RPMI7951 (cell line): ENCODE measurements at places on chromosomes 3 and 15. TPM values are rescaled to one million over a fixed set of nuclear protein-coding genes. Genes with fewer than 3 reads are reported as not detected.
A peak's percentile ranks its signal among the peaks of the same experiment; 100 is the strongest.

The AHSG gene
- not detected in 2 replicates for total RNA-seq

The SLC22A14 gene
- 0.12 and 0.20 TPM in 2 replicates for total RNA-seq

The CX3CR1 gene
- total RNA-seq, result under 0.01 TPM in 1 of 2 replicates, not detected in the other

The ASB14 gene
- not detected in 2 replicates for total RNA-seq

The RLBP1 gene
- total RNA-seq, result not detected in 2 replicates

The ALDH1A3 gene
- total RNA-seq, result 158 and 217 TPM in 2 replicates

The SLC28A2 gene
- total RNA-seq, result not detected in 2 replicates

The FBXO45 gene
- total RNA-seq, result 16.6 and 21.7 TPM in 2 replicates

The CKMT1B gene
- total RNA-seq, result not detected in 2 replicates

DNA sequence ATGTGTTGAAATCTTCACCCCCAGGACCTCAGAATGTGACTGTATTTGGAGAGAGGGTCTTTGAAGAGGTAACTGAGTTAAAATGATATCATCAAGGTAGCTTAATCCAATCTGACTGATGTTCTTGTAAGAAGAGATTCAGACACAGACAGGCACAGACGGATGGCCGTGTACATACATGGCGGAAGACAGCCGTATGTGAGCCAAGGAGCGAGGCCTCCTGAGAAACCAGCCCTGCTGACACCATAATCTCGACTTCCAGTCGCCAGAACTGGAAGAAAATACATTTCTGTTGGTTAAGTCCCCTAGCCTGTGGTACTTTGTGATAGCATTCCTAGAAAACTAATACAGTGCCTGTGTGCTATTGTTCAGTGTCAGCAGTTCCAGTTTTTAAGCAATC, 73.6 kb downstream of the APBA2 start:
- no peak for DNase-seq

DNA sequence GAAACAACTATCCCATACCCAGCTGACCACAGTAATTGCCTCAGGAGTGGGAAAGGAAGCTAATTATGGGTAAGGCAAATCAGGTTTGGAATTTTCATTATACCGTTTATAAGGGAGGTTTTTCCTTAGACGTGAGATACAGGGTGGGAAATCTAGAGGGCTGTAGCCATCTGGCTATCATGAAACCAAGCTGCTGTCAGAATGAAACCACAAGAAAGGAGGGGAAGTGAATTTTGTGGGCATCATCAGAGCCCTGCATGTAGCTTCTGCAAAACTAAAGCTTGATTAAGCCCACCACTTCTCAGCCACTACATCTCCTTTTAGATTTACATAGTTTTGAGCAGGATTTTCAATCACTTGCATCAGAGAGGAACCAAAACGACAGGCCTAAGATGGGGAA, 893.5 kb downstream of the TUSC7 start:
- no peak for DNase-seq

DNA sequence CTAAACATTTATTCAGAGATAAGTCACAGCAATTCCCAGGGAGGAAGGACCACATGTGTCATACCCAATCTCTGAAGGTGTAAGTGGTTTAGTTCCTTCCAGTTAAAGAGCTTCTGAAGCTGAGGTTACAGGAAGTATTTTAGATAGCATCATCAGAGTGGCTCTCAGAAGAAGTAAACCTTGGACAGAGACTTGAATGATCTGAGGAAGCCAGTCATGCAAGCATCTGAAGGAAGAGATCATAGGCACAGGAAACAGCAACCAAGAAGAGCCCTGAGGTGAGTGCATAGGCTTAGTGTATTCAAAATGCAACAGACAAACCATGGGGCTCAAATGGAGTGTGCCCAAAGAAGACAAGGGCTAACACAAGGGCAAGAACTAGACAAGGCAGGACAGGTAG, 210.3 kb downstream of the ULK4 start:
- DNase-seq, result no peak

DNA sequence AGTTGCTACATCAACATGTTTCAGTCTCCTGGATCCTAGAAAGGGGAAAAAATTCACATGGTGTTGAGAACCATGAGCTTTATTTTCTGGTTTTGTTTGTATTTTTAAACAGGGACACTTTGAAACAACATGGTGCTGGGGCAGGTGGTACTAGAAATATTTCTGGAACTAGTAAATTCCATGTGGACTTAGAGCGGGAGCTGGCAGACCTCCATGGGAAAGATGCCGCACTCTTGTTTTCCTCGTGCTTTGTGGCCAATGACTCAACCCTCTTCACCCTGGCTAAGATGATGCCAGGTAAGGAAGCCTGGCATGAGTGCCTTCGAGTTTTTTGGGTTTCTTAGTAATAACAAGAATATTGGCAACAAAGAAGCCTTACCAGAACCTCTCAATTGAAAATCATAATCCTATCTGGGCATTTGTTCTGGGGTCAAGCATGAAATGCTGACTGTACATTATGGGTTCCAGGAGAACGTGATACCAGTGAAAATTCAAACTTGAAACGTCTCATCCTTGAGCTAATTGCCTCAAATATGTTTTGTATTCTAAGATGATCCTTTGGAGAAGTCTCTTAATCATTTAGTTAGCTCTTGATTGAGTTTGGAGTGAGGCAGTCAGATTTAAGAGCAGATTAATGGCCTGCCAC, 7.9 kb downstream of the ALAS1 start:
- peak; percentile 51 for DNase-seq

- no peak for DNase-seq
Observed at GRCh38 chr3:73529308-73530021, 95.3 kb downstream of the PDZRN3 start.

GRCh38 chr15:25693321-25694238, 169.5 kb downstream of the ATP10A start:
- DNase-seq, result no peak

DNA sequence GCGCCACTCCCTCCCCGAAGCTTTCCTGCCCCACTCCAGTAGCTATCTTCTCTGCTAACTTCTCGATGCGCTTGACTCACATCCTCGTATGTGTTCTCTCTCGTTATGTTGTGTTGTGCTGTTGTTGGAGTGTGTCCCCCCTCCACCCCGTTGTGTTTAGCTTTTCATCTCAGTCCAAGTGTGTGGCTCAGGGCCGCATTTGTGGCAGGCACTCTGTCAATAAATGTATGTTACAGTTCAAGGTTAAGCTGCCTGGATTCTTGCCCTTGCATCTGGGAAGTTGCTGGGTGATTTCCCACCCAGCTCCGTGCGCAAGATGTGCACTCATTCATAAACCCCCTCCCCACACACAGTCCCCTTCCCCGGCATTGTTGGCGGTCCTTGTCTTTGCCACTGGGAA, 71.9 kb downstream of the PGPEP1L start:
- no peak for DNase-seq

GRCh38 chr3:185852635-185853034, 27.8 kb upstream of the IGF2BP2 start:
- no peak for DNase-seq

DNA sequence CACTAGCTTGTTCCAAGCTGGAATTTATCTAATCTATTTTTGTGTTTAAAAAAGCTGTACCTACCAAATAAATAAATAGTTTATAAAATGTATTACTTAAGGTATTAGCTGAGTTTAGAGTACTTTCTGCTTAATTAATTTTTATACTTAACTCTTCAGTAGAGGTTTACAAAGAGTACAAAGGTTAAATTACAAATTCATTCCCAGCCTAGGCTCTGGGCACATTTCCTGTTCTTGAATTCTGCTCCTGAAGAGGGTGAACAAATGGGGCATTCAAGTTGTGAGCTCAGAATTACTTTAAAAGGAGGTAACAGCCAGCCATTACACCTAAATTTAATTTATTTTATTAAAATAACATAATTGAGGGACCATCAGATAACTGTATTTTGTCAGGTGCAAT, 26.4 kb downstream of the MKRN2 start:
- DNase-seq, result no peak

- DNase-seq, result no peak
Observed at GRCh38 chr15:62362144-62362543, 197.1 kb upstream of the C2CD4B start.

DNA sequence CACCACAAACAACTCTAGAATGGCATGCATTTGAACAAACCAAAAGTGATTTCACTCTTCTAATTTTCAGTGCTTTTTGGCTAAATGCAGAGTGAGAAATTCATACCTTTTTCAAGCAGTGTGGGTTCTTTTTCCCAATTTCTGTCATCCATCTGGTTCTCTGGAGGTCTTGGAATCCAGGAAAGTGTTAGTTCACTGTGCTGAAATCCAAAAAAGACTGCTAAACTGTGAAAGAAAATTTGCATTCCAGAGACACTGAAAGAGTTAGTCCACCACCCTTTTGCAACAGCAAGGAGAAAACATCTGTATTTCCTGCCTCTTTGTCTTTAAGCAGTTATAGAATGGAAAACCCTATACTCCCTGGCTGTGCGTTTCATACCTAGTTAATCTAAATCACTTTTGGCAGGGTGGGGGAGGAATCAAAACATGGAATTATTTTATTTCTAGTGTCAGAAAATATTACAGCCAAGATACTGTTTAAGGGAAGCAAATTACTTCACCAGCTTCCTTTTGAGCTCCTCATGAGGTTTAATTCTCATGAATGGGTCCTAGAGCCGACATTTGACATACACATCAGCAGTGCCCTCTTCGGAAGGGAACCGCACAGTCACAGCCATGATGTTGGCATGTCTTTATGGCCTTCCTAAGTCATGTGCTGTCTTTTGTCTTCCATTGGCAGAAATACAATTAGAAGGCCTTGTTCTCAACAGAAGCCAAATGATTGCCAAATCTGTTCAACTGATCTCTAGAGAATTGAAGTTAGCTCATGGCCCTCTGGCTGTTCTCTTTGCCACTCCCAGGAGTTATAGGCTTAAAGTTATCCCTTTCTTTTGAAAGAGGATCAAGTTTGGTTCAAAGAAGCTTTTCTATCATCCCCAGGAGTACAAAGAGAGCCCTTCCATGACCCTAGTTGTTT, 317.7 kb upstream of the TPRG1 start:
- no peak for DNase-seq

- no peak for DNase-seq
Observed at GRCh38 chr3:79657076-79657475, 110.7 kb downstream of the ROBO1 start.

DNA sequence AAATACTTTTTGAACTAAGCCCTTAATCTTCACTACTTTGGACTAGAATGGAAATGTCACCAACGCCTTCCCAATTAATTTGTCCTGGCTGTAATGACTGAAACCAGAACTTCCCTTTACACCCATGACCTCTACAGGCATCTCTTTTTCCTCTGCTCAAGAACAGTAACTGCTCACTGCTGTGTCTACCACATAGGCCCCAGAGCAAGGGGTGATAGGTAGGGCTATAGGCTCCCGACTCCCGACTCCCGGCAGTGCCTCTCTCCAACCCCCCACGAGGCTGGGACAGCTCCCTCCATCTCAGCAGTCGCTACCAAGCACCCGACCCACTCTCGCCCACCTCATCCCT, 384 bp upstream of the LEKR1 start:
- DNase-seq, result no peak

DNA sequence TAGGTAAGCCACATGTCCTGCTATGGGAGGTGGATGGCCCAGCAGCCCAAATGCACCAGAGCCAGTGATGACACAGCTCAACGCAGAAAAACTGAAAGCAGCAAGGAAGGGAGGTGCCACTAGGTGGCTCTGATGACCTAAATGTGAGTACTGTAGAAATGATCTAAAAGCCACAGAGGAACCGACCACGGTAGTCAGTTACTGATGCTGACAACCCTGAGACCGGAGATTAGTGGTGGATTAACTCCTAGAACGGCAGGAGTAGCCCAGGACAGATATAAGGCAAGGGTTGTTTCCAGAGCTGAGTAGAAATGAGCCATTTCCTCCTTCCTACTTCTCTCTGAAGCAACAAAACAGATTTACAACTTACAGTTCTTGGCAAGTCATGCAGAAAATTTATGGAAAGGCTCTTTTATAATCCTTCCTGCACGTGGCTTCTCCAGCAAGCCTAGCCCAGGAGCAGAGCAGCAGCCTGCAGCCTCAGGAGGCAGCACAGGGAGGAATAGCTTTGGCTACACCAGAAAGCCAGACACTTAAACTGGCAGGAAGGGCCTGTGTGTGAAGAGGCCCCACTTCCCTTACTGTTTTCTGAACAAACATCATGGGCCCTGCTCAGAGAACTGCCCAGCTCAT, 13.1 kb downstream of the FBXL22 start:
- peak; percentile 81 for DNase-seq

- DNase-seq, result no peak
Observed at GRCh38 chr15:64901914-64902313, 9.8 kb upstream of the ANKDD1A start.

DNA sequence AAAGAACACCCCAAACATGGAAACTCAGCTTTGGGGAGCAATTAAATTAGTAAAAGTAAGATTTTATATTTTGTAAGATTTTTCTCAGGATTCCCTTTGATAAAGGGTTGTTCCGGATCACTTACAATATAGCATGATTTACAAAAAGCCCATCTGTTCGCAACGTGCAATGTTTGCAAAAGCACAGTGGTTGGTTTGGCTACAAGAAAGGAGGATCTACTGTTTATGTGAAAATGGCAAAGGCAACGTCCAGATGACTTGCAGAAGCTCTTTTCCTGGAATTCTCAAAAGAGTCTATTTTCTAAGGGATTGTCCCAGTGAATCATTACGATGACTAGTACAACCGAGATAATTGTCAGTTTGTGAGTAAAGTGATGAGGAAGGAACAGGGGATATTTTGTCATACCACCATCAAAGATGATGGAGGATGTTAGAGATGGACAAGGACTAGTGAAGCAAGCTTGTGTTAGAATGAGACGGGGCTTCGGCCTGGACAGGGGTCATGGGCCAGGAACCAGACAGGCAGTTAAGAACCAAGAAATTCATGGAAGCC, 71.6 kb downstream of the CRYGS start:
- peak; percentile 21 for DNase-seq

- no peak for DNase-seq
Observed at GRCh38 chr3:70138606-70139005, 139.1 kb downstream of the SAMMSON start.

DNA sequence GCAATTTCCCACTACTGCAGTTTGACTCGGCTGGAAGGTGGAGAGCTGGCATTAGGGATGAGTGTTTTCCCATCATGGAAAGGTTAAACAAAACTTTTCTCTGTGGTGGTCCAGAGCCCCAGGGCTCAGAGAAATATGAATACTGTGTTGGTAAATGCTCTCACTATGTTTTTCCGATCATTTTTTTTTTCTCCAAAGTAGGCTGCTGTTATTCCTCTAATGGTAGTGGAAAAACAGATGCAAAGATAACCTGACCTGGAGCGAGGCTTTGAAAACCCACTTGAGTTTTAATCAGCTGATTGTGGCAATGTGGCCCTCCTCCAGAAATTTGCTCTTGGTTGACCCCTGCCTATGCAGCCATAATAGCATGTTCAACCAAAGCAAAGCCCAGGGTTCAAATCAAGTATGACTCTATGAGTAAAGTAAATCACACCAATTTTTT, 320.8 kb upstream of the CTNNB1 start:
- DNase-seq, result no peak

DNA sequence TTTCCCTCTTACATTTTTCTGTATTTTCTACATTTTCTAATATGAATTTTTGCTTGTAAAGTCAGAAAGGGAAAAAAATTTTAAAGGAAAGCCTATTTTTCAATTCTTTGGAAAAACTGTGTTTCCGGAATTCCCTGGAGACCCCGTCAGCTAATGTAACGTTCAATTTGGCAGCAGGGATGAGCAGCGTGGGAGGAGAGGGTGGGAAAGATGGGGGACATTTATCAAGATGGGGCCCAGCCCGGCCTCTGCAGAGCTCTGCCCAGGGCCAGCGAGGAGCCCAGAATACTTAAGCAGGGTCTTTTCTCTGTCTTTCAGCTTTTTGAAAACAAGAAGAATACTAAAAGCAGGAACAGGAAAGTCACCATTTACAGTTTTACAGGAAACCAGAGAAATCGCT, 129.0 kb downstream of the LRRK1 start:
- no peak for DNase-seq

GRCh38 chr15:85609492-85609891, 185.2 kb downstream of the KLHL25 start:
- no peak for DNase-seq
